ENCODE measurements at places on chromosomes 5 and 9.

DNA sequence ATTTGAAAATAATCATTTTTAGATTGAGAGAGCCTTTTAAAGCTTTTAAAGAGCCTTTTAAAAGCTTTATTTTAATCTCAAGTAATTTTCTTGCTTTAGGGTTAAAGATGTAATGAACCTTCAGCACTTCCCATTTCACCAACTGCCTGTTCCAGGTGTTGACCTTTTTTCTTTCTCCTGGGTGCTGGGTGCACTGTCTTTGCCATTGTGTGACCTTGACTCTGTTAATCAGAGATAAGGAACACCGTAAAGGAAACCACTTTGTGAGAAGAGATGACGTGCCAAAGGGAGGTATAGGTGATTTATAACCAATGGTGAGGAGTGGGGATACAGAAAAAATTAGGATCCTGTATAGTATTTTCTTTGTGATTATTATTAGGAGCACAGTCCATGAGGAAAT lies 68.2 kb downstream of the NAA35 start:
- no peak for DNase-seq

DNA sequence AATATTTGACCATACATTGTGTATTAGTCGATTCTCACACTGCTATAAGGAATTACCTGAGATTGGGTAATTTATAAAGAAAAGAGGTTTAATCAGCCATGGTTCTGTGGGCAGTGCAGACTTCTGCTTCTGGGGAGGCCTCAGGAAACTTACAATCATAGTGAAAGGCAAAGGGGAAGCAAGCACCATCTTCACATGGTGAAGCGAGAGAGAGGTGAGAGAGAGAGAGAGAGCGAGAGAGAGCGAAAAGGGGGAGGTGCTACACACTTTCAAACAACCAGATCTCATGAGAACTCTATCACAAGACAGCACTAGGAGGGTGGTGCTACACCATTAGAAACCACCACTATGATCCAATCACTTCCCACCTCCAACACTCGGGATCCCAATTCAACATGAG lies 4.1 kb upstream of the GRAMD2B start:
- DNase-seq = no peak

GRCh38 chr9:79641070-79641469 lies 69.3 kb downstream of the TLE4 start:
- no peak for DNase-seq

DNA sequence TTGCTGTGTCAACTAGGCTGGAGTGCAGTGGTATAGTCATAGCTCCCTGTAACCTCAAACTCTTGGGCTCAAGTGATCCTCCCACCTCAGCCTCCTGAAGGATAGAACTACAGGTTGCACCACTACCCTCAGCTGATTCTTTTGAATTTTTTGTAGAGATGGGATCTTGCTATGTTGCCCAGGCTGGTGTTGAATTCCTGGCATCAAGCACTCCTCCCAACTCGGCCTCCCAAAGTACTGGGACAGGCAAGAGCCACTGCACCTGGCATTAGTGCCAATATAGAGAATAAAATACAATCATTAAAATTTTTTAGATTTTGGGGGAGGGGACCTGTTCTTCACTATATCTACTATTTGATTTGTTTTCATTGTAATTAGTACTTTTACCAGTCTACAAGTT lies 15.4 kb downstream of the PPIP5K2 start:
- no peak for DNase-seq

DNA sequence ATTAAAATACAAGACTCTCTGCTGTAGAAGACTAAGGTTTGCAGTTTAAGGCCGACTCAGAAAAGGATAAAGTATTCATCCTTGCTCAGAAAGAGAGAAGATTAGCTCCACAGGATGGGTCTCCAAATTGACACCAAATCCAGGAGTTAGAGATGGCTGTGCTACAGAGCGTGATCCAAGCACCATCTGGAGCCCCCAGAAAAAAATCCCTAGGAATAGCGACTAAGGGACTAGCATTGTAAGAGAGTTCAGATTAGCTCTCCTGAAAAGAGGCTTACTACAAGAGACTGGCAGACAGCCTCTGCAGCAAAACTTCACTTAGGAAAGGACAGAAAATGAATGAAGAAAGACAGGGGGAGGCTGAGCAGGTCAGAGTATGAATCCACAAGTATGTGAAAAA lies 3.7 kb downstream of the SIL1 start:
- DNase-seq = no peak

DNA sequence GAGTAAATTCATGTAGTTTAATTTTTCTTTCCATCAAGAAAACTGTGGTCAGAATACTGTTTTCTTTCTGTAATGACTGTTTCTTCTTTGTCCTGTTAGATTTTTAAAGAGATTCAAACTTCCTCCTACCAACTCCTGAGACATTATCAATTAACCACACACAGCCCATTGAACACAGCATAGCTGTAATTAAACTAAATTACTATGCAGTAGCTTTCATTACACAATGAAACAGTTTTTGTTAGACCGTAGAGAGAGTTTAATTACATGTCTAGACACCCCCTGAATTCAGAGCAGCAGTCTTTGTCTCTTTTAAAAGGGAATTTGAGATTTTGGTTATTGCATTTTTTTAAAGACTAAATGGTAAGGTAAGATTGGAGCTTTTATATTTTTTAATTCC lies 77.5 kb downstream of the STARD4 start:
- no peak for DNase-seq

- DNase-seq = no peak
These were observed 51.2 kb upstream of the HMHB1 start for GRCh38 chr5:143760755-143761154.

DNA sequence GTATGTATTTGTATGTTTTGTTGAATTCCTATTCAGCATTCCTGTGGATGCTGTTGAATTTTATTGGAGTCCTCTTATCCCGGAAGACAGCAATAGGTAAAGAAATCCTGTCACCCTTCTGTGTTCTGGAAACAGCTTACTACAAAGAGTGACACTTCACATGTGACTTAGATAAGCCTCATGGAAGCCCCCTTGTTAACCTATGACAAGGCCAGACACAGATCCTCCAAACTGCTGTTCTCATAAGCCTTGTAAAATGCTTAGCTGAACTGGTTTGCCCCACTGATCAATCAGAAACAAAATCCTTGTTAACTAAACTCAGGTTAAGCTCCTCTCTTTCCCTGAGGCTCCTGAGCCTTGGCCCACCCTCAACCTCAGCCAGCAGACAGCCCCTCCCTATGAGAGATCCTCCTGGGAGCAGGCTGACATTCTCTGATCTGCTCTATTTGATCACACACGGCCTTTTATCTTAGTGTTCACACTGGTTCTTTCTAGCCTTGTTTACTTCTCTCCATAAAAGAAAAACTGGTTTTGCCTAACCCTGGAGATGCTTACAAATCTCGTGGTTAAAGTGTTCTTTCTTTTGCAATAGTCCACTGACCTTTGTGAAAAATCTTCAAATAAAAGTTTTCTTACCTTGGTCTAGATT lies 29.4 kb upstream of the ATP6V1G1 start:
- DNase-seq = no peak

- no peak for DNase-seq
These were observed 158.3 kb upstream of the MAP3K1 start for GRCh38 chr5:56656846-56657726.

DNA sequence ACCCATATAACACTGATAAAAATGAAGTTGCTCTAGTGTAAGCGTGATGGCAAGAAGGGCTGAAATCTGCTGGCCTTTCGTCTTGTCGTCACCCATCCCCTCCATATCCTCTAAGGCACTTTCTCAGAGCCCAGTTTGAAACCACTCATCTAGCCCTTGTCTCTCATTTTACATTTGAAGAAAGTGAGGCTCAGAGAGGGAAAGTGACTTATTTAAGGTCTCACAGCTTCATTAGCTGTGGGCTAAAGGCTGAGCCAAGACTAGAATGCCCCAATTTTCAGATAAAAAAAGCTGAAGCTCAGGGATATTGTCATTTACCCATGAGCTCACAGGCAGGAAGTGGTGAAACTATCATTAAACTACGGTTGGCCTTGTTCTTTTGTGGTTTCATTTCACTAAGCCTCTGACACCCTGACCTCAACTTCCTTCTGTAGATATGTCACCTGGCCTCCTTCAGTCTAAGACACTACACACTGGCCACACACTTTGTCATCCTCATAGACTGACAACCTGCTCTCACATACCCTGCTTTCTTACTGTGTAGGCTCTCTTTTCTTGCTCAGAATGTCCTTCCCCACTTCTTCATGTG lies 176.7 kb upstream of the DMAC1 start:
- DNase-seq = no peak

DNA sequence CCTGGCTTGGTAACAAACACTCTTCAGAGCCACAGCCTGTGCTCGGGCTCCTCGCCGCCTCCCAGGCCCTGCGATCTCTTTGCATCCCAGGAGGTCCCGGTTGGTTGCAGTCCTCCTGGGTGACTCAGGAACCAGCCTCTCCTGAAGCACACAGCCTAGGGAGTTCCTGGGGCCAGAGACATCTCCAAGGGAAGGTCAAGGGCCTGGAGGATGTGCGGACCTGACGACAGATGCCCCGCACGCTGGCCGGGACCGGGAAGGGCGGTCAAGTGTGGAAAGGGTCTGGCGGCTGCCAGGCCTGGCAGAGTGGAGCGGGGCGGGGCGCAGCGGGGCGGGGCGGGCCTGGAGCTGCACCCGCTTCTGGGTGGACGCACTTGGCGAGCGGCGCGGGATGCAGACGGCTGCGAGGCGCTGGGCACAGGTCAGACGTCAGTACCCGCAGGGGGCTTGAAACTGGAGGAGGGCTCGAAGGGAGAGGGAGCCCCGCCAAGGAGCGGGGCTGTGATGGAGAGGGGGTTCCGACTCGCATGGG lies 45.0 kb upstream of the PRSS3 start:
- DNase-seq = no peak

DNA sequence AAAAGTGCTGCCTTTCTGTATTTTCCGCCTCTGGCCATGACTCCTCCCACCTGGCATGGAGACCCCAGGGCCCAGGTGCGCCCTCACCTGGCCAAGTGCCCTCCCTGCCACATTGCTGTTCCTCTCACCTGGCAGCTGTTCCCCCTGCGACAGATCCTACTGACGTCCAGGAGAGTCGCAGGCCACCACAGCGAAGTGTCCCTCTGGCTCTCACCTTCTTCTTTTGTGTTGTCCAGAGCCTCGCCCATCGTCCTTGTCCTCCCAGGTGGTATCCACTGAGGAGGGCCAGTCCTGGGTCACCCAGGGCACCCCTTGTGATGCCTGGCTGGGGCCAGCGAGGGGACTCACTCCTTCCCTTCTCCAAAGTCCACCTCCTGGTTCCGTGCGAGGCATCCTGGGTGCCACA lies 2.6 kb downstream of the NKD2 start:
- no peak for DNase-seq

GRCh38 chr5:135108992-135109391 lies 75.0 kb upstream of the PITX1 start:
- DNase-seq = no peak

GRCh38 chr9:138060365-138060764 lies 182.8 kb downstream of the CACNA1B start:
- no peak for DNase-seq

DNA sequence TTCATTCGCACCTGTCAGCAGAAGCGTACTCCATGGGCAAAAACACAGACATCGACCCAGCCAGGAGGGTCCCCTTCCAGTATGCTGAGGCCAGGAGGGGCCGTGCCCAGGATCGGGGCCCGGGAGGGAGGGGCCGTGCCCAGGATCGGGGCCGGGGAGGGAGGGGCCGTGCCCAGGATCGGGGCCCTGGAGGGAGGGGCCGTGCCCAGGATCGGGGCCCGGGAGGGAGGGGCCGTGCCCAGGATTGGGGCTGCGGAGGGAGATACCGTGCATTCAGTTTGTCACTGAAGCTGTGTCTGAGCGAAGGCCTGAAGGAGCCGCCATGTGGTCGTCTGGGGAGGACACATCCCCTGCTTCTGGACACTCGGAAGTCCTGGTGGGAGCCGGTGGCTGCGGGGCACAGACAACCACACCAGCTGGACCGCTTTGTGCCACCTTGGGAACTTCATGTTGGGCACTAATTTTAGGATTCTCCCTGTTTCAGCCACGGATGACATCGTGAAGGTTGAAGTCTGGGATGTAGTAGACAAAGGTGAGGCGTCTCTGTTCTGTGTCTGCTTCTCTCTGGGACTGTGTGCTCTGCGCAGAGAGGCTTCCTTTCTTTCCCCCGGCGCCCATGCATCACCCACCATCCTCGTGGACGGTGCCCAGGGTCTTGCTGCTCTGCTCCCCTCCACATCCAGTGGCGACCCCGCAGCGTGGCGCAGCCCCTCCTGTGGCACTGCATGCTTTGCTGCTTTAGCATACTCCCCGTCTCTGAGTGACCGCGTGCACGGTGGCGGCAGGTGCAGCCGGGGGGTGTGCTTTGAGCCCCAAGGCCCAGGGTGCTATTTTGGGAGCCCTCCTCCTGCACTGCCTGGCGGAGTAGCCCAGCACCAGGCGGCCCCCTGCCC lies 16.7 kb upstream of the AJM1 start:
- DNase-seq = no peak

GRCh38 chr5:160511280-160511929 lies 89.8 kb downstream of the PTTG1 start:
- no peak for DNase-seq

DNA sequence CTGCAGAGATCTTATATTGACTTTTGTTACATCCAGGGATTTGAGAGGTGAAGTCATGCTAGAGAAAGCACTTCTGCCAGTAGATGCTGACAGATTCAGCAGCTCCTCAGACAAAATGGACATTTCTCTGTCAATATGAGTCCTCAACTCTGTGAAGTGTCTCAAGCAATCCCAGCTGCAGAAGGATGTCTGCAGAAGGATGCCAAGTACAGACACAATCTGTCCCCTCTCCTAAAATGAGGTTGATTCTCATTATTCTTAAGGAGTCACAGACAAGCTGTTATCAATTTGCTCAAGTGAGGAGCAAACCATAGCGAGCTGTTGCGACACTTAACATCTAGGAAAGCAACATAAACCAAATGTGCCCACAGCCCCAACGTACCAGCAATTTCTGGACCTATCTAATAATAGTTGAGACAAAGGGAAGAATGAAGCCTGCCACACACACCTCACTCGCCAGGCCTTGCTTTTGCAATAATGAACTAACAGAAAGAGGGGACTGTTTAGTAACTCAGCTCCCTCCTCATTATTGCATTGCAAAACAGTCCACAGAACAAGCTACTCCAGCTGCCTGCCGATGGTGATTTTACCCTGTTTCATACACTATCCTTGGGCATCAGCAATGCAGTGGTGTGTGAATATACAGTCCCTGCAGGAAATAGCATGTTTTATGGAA lies 364.2 kb upstream of the PDE4D start:
- DNase-seq = no peak

DNA sequence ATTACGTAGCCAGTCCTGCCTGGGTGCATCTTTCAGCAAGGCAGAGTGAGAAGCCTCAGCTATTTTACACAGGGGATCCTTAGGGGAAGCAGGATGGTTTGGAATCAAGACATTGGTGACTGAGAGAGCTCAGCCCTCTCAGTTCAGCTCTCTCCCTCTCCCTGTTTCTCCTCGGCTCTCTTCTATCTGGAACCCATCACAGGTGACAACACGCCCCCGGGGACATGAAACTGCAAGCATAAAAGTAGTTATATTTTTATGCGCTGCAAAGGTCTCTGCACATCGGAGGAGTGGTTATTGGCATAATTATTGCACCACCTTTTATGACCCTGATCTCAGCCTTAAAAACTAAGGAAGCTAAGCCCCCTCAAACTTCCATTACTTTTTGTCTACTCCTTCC lies 14.2 kb downstream of the TMOD1 start:
- no peak for DNase-seq
